ENCODE measurements at places on chromosomes 16 and 17.
A peak's percentile ranks its signal among the peaks of the same experiment; 100 is the strongest.

GRCh38 chr17:43114151-43114552 is 11.0 kb downstream of the BRCA1 start:
- DNase-seq = no peak

DNA sequence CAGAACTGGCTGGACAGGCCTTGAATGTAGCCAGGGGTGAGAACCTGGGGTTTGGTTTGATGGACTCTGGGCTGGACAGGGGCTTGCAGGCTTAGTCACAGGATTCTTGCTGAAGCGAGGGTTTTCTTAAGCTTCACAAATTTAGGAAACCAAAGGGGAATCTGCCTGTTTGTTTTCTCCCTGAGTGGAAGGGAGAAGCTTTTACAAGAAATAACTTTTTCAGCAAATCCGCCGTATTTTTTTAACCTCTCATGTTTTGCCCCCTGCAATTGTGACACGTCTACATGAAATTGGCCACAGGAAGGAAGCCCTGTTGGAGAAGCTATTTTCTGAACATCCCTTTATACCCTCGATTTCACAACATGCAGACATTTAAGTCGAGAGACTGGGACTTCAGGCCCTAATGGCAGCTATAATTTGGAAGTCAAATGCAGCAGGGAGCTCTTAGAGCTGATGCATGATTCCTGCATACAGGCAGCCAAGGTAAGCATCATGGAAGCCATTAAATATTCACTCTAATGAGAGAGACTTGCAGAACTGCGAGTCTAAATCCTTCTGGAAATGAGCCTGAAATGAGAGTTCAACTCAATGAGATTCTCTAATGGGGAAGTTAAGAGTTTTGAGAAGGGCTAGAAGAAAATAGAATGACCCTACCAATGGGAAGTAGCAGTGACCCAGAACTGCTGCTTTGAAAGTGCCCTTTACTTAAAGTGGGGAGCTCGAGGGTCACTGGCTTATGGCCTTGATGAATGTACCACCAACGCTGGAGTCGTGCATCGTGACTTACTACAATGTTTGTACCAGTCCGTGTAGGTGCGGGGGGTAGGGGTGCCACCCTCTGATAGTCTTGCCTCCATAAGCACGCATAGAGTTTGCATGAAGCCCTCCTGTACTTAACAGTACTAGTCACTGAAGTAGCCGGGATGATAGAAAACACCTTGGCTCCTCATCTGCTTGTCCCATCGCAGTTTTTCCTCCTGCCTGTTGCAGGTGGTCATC is 45.1 kb upstream of the IRF8 start:
- DNase-seq = no peak

DNA sequence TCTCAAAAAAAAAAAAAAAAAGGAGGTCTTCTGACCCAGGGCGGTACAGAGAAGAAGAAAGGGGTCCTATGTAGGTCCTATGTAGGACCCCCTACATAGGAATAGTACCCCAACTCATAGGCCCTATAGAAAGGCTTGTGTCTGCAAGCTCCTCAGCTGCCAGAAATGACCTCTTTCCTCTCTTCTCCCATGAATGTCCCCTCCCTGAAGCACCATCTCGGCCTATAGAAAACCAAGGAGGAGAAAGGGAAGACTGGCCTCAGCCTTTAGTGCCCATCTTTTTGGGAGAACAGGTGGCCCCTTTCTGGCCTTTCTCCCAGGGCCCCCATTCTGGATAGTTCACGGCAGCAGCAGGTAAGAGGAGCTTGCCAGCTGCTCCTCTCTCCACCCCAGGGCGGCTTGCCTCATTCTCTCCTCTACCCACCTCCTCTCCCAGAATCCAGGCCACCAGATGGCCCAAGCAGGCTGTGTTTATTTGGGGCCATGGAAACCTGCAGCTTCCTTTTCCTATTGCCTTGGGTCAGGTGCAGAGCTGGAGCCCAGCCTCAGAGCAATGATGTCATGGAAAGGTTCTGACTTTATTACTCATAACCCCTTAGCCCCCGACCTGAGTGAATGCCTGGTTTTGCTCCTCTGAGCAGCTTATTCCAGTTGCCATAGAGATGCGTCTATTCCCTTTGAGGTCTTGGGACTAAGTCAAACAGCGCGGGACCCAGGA is 1.6 kb upstream of the MRPL58 start:
- DNase-seq = peak; percentile 76

GRCh38 chr16:79128706-79129105 is 471.8 kb downstream of the MAF start:
- no peak for DNase-seq

DNA sequence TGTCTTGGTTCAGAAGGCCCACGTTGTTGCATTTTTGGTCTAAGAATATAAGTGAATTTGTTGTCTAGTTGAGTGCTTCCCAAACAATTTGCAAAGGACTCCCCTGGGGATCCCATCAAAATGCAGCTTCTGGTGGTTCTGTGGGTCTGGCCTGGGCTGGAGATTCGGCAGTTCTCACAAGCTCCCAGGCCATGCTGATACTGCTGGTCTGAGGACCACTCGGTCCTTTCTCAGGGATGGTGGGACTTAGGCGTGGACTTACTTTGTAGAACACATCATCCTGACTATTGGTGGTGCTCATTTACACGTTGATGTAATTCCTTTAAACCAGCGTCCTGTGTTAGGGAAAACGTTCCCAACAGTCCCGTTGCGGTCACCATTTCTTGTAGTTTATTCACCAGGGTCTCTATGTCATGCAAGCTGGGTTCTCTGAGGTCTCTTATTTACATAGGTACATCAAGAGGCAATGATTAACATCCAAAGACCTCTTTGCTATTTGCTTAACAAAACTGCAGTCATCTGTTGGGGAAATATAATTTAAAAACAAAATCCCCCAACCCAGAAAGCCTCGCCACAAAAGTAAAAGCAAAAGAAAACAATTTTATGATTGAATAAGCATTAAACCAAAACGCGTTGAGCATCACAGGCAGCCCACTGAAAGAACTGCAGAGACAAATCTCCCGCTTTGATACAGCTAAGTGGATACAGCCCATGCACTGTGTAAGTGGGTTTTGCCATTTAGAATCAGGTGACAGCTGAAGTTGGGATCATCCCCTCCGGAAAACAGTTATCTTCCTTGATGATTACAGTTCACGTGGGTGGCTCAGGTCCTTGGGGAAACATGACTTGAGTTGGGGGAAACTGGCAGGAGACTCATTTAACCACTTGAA is 39.0 kb upstream of the SEC14L1 start:
- DNase-seq = no peak

GRCh38 chr16:14460726-14461125 is 169.3 kb downstream of the PARN start:
- no peak for DNase-seq

DNA sequence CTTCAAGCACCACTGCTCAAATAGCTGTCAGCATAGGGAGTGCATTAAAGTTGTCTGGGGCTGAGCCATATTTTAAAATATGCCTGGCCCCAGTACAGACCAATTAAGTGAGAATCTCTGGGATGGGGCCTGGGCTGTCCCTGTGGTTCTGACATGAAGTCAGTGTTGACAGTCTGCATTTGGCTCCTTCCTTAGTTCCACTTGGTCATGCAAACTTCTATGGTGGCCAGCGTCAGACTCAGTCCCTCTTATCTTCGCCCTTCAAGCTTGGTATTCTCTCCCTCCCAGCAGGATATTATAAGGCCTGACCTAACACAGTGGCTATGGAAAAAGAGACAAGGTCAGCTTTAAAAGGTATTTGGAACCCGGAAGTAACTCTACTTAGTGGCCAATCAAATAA is 177.2 kb downstream of the PMP22 start:
- no peak for DNase-seq

- DNase-seq = no peak
Observed at GRCh38 chr17:29642171-29642611, 19.5 kb upstream of the CORO6 start.

GRCh38 chr17:66018786-66019185 is 173.1 kb downstream of the CEP112 start:
- DNase-seq = no peak

- DNase-seq = no peak
Observed at GRCh38 chr17:72599891-72600290, 479.1 kb downstream of the SOX9 start.
